Substantia nigra (tissue), 51 donors: ENCODE measurements at places on chromosomes 1 and 21.

- DNase-seq: no peak
These were observed 95.2 kb downstream of the COQ8A start for GRCh38 chr1:227035316-227035715.

DNA sequence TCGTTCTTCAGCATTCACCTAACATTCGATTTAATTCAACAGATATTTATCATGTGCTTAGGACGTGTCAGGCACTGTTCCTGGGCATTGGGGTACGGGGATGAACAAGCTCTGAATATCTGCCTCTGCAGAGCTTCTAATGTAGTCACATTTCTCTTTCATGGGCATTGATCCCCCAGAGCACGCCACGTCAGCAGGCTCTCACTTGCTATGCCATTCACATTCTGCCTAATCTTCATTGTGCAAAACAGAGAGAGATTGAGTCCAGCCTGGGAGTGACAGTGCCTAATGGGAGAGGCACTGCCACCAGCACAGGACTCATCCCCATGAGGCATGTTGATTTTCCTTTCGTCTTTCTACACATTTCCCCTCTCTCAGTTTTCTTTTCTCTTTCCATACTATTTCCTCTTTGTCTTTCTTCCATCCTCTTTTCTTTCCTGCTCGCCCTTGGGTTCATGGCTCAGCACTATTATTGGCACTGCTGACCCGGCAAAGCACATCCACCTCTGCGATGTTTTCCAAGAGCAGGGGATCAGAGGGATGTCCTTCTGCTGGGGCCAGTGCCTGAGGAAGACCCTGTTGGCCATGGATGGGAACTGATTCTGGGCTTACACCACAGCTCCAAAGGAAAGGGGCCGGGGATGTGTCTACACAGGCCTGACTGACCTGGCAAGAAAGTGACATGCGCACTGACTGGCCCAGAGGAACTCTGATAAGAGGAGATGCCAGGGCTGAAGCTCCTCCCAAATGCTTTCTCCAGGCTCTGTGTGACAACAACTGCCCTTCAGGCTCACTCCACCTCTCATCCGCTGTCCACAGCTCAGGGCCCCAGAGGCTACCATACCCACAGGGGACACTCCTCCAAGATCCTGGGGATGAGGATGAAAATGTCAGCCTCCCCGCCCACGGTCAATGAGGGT is 195.9 kb downstream of the TOMM20 start:
- no peak for DNase-seq

DNA sequence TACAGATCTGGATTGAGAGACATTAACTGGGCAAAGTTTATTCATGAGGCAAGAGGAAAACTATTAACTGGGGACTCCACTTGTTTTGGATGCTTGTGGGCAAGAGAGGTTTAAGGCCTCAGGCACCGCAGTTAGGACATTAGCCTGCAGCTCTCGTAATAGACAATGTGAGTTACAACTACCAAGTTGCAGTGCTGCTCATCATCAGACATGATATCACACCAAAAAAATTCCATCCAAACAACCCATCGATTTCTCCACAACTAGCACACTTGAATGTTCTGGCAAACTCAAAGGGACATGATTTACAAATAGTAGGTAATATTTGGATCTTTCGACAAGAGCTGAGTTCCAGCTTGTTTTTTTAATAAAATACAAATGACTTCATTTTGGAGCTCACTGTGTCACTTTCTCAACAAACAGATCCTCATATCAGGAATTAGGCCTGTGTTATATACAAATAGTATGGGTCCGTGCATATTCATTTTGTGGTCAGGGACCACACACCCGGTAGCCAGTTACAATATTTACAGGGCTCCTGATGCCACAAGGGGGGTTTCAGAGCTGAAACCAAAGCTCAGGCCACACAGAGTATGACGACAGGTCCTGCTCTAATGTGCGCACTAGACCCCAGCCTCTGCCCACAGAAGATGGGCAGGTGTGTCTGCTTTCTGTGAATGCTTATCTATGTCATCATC is 128.0 kb downstream of the TGFBR3 start:
- no peak for DNase-seq

- no peak for DNase-seq
These were observed 11.6 kb upstream of the DDI2 start for GRCh38 chr1:15605398-15606383.

DNA sequence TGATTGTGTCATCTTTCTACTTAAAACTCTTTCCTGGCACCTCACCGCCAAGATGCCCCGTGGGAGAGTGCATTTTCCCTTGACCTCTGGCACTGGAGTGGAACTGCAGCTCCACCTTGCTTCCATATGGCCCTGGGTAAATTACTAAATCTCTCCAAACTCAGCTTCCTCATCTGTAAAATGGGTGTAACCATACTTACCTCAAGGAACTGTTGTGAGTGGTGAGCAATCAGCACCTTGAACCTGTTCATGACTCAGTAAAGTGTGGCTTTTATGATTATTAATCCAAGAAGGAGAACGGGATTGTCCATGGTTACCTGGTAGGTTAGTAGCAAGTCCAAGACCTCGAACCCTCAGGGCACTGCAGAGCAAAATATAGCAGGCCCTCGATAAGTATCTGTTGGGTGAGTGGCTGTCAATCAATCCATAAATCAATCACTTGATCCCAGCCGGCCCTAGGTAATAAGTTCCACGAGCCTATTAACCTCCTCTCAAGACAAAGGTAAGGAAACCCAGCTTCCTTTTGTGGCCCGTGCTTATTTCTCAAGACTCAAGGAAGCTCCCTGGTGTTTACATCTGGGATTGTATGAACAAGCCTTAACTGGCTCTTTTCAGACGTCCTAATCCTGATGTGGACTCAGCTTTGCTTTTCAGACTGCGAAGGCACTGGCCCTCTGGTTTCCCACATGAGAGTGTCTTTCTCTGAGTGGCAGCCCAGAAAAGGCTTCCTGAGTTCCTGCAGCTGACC is 114.0 kb upstream of the GJB5 start:
- DNase-seq: no peak

- DNase-seq: no peak
These were observed 18.8 kb downstream of the SLC41A1 start for GRCh38 chr1:205794011-205794730.

- DNase-seq: no peak
These were observed 3.1 kb upstream of the DDR2 start for GRCh38 chr1:162629077-162629627.

- DNase-seq: no peak
These were observed 30.7 kb downstream of the ITPKB start for GRCh38 chr1:226708342-226708780.

- DNase-seq: no peak
These were observed 490.1 kb upstream of the LRRC7 start for GRCh38 chr1:69077633-69078032.

GRCh38 chr1:227958617-227959324 is 11.0 kb upstream of the WNT9A start:
- no peak for DNase-seq

DNA sequence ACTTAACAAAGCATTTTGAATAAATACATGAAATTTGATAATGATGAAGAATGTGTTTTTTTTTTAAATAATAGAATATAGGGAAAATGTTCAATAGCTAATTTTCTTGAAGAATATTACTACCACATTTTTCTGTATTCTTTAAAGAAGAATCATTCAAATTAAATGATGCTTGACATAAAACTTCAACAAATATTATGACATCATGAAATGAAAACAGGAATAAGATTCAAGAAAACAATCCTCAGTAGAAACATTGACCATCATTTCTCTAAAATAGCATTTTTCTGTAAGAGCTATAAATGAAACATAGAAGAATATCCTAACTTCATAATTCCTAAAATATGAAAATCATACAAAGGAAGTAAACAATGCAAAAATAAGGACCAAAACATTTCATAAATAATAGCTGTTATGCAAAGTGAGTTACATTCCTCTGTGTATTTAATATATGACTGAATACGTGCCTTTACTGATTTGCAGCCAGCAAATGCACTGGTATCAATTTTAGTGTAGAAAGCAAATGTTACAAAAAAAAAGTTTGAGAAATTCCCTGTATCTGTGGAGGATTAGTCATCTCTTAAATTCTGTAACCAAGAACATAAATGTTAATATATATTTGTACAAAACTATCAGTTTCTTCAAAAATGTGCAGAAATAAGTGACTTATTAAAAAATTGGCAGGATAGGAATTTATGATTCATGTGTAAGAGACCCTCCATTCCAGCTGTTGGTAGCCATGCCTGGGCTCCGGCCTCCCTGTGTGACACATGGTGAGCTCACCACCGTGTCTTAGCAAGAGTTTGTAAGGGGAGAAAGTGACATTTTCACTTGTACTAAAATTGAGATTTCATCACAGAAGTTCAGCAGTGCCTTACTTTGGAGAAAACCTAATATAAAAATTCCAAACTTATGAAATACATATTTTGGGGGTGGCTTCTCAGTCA is 15.0 kb upstream of the PTPN14 start:
- DNase-seq: no peak

DNA sequence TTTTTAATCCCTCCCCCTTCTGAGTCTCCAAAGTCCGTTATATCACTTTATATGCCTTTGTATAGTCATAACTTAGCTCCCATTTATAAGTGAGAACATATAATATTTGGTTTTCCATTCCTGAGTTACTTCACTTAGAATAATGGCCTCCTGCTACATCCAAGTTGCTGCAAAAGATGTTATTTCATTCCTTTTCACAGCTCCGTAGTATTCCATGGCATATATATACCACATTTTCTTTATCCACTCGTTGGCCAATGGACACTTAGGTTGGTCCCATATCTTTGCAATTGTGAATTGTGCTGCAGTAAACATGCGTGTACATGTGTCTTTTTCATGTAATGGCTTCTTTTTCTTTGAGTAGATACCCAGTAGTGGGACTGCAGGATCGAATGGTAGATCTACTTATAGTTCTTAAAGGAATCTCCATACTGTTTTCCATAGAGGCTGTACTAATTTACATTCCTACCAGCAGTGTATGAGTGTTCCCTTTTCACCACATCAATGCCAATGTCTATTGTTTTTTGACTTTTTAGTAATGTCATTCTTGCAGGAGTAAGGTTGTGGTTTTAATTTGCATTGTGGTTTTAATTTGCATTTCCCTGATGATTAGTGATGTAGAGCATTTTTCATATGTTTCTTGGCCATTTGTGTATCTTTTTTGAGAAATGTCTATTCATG is 12.3 kb downstream of the MAN1C1 start:
- DNase-seq: no peak

- DNase-seq: no peak
These were observed 2.6 kb upstream of the FTCD start for GRCh38 chr21:46157987-46158451.

DNA sequence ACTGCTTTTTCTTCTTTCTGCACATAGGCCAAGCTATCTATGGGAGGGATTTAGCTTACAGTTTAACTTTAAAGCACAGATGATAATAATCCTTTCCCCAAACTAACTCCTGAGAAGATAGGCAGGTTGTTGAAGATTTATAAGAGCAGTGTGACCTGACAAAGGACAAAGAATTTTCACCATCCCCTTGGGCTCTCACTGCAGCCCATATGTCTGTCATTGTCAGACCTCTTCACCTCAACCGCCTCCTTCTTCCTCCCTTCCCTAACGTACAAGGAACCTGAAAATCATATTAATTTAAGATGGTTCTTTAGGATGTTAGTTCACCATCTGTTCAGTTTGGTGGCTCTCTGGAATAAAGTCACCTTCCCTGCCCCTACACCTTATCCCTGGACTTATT is 5.0 kb downstream of the RNU1-2 start:
- no peak for DNase-seq

DNA sequence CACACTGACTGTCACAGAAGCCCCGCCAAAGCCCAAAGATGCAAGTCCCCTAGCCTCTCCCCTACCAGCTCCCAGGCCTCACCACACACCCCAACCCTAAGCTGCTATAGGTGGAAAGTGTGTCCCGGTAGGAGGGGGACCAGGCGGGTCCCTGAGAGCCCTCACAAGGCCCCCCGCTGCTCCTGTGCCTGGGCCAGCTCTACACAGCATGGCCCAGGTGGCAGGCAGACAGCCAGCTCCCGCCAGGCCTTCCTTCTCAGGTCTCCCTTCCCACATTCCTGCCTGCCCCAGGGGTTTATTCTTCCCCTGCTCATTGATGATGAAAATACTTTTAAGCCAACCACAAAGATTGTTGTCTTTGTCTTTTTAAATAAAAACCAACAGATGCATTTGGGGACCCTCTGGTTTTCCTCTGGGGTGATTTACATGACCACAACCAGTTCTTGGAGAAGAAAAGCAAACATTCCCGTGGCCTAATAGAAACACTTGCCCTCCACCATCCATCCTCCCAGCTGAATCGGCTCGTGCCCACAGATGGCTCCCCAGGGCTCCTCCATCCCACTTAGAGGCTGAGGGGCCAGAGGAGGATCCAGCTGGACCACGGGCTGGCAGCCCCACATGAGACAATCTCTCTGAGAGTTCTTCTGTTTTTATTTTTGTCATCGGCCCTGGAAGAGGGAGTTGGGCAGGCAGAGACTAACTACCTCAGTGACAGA is 93.1 kb downstream of the DMRTB1 start:
- DNase-seq: no peak

GRCh38 chr1:36031441-36031840 is 52.5 kb upstream of the TEKT2 start:
- DNase-seq: no peak
